ENCODE measurements at places on chromosomes 6 and 20. TPM values are rescaled to one million over a fixed set of nuclear protein-coding genes. Genes with fewer than 3 reads are reported as not detected.

The SLC44A4 gene
- 0.12 TPM for total RNA-seq

The SAPCD1 gene
- total RNA-seq: 16.7 TPM

DNA sequence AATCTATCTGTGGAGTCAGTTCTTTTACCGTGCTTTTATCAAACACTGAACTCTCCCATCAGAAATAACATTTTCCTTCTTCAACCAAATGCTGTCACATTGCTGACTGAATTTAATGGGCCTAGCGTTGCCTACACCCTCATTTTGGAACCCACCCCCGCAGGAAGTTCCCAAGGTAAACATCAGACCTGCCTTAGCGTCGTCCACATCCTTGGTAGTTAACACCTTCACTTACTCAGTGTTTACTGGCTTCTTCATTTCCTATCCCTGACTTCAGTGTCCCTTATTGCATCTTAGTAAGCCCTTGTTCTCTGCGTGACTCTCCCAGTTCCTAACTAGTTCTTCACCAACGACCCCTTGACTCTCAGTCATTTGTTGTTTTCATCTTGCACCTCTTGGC, 491.4 kb upstream of the SOX4 start:
- no peak for DNase-seq
- H3K27me3 ChIP-seq: no peaks in the 10 kb centered on the region
- no peak overlapping the region for H3K4me3 ChIP-seq
- no peak overlapping the region for H3K27ac ChIP-seq
- peaks cover 8% of the 10 kb centered on the region for H3K4me1 ChIP-seq
- no peaks in the 10 kb centered on the region for H3K36me3 ChIP-seq

- H3K4me3 ChIP-seq: no peak overlapping the region
- no peak overlapping the region for H3K27ac ChIP-seq
- no peak for DNase-seq
- H3K36me3 ChIP-seq: peaks cover 24% of the 10 kb centered on the region
- no peaks in the 10 kb centered on the region for H3K27me3 ChIP-seq
- H3K4me1 ChIP-seq: peaks cover 8% of the 10 kb centered on the region
Observed at GRCh38 chr6:132742495-132742894, 15.2 kb downstream of the VNN2 start.

- H3K27ac ChIP-seq: no peak overlapping the region
- no peak for DNase-seq
Observed at GRCh38 chr20:13458860-13459451, 179.8 kb downstream of the TASP1 start.

- H3K27me3 ChIP-seq: peaks cover 8% of the 10 kb centered on the region
- H3K36me3 ChIP-seq: no peaks in the 10 kb centered on the region
- no peak for DNase-seq
- H3K4me1 ChIP-seq: no peaks in the 10 kb centered on the region
Observed at GRCh38 chr6:139474145-139475108, 100.0 kb upstream of the CITED2 start.

DNA sequence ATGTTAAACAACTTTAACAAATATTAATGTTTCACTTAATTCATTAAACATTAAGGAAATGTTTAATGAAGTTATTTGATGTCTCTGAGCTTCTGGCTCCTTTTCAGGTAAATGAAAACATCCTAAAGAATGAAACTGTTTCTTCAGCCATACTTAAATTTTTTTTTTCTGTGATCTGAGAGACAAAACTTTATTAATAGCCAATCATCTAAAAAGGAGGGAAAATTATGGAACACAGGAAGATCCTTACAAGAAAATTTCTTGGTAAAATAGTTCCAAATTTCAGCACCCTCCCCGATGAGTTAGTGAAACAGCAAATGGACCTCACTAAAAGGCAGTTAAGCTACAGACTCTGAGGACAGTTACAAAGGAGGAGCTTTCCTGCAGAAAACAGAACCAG, 185.2 kb downstream of the REV3L start:
- peaks cover 7% of the 10 kb centered on the region for H3K4me1 ChIP-seq
- no peak overlapping the region for H3K27ac ChIP-seq
- no peaks in the 10 kb centered on the region for H3K27me3 ChIP-seq
- peaks cover 18% of the 10 kb centered on the region for H3K36me3 ChIP-seq
- H3K4me3 ChIP-seq: no peak overlapping the region

- H3K4me1 ChIP-seq: no peaks in the 10 kb centered on the region
Observed at GRCh38 chr6:16295471-16295870, 57.1 kb downstream of the GMPR start.

DNA sequence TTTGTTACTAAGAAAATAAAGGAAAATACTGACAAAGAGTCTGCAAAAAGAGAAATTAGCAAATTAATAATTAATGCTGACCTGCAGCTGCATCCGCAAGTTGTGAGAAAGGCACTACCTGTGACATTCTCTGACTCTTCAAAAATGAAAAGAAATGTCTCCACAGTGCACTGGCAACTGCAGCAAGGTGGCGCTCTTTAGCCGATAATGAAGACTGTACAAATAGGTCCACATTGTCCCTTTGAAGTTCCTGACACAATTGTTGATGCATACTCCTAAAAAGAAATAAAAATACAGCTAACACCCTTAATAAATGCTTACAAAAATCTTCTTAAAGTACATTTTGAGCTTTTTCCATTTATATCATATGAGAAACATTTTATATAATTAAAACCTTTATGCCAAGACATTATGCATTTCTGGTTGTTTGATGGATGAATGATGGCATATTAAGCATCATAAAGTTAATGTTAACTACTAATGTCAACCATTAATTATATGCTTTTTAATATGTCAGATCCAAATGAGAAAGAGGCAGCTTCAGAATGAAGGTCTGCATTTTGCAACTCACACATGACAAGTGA, 96.5 kb downstream of the MMS22L start:
- no peaks in the 10 kb centered on the region for H3K36me3 ChIP-seq
- H3K27ac ChIP-seq: no peak overlapping the region
- no peaks in the 10 kb centered on the region for H3K4me1 ChIP-seq
- H3K27me3 ChIP-seq: no peaks in the 10 kb centered on the region
- DNase-seq: peak; percentile 29

DNA sequence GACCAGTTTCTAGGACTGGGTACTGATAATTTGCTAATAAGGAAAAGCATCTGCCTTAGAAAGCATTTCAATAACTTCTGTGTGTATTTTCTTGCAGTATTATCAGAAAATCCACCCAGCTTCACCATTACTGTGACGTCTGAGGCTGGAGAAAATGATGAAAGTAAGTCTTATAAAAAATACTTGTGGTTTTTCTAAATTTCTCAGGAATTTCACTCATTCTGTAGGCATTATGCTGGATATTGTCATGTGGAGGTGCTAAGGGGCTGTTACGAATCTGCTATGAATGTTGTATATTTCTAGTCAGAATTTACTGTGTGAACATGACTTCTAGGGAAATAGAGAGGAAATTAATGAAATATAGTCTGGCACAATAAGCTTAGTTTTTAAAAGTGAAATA, 8.9 kb downstream of the RWDD1 start:
- H3K4me3 ChIP-seq: no peak overlapping the region
- no peak overlapping the region for H3K27ac ChIP-seq
- H3K27me3 ChIP-seq: no peaks in the 10 kb centered on the region
- H3K4me1 ChIP-seq: peaks cover 14% of the 10 kb centered on the region
- no peak for DNase-seq
- H3K36me3 ChIP-seq: peaks cover 25% of the 10 kb centered on the region

GRCh38 chr6:3905945-3906845, 57.0 kb downstream of the FAM50B start:
- peaks cover 4% of the 10 kb centered on the region for H3K4me1 ChIP-seq
- H3K27me3 ChIP-seq: peaks cover 33% of the 10 kb centered on the region
- DNase-seq: no peak
- H3K27ac ChIP-seq: no peak overlapping the region
- no peaks in the 10 kb centered on the region for H3K36me3 ChIP-seq

- DNase-seq: no peak
- peaks cover 35% of the 10 kb centered on the region for H3K27me3 ChIP-seq
- H3K4me3 ChIP-seq: no peak overlapping the region
- H3K4me1 ChIP-seq: peaks cover 13% of the 10 kb centered on the region
- H3K27ac ChIP-seq: no peak overlapping the region
Observed at GRCh38 chr6:109036574-109037294, 57.9 kb downstream of the SESN1 start.

DNA sequence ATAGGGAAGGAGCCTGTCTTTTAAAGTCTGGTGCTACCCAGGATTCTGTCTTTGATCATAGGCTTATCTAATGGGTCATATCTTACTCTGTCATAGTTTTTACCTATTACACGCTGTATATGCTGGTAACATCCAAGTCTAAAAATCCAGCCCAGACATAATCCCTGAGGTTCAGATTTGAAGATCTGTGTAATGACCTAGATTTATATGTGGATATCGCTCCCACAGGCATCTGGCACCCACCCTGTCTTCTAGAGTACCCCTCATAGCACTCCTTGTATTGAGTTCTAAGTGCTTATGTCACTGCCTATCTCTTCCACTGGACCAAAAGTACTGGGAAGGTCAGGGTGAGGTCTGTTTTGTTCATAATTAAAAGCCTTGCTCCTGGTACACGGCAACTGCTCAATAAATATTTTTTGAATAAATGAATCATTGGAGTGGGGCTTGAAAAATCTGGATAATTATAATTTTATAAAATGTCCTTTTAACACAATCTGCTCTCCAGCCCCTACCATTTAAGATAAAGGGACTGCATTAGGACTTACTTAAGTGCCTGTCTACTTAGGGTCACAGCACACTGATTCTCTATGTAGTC, 136.4 kb downstream of the FUT9 start:
- no peaks in the 10 kb centered on the region for H3K36me3 ChIP-seq
- no peak for DNase-seq
- no peak overlapping the region for H3K4me3 ChIP-seq
- H3K4me1 ChIP-seq: peaks cover 7% of the 10 kb centered on the region
- H3K27me3 ChIP-seq: no peaks in the 10 kb centered on the region

- no peak overlapping the region for H3K27ac ChIP-seq
- peaks cover 6% of the 10 kb centered on the region for H3K27me3 ChIP-seq
- DNase-seq: no peak
- H3K4me3 ChIP-seq: no peak overlapping the region
- no peaks in the 10 kb centered on the region for H3K36me3 ChIP-seq
Observed at GRCh38 chr20:23225407-23226060, 125.1 kb upstream of the NXT1 start.

DNA sequence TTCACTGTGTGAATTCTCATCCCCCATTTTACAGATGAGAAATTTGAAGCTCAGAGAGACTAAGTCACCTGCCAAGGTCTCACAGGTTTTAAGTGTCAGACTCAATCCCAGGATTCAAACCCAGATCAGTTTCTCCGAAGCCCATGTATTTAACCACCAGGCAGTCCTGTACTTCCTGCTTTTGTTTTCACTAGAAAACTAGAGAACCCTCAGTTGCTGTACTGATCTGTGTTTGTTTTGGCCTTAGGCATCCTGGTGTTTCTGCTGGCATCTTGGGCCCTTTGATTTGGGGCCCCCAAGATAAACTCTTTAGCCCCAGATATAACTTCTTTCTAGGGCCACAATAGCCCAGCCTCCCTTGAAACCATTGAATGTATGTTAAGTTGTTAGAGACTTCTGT, 36.5 kb downstream of the PPP1R16B start:
- peak overlapping the region; percentile 78 for H3K4me3 ChIP-seq
- DNase-seq: no peak
- peaks cover 67% of the 10 kb centered on the region for H3K36me3 ChIP-seq
- H3K4me1 ChIP-seq: peaks cover 76% of the 10 kb centered on the region
- H3K27me3 ChIP-seq: no peaks in the 10 kb centered on the region
